Keratinocyte (primary cell): ENCODE measurements at places on chromosomes 2 and 18. TPM values are rescaled to one million over a fixed set of nuclear protein-coding genes. Genes with fewer than 3 reads are reported as not detected.

- no peak for DNase-seq
These were observed 349.9 kb downstream of the THSD7B start for GRCh38 chr2:137115081-137115794.

INPP5D gene
- polyA plus RNA-seq = 7.5 to 11.2 TPM (median 10.4 TPM) in 3 replicates

RESP18 gene
- not detected in 3 replicates for polyA plus RNA-seq

GRCh38 chr2:136130045-136130444 lies 12.1 kb upstream of the CXCR4 start:
- no peak for DNase-seq

CCDC85A gene
- polyA plus RNA-seq = 0.01 to 0.03 TPM in 2 of 3 replicates, not detected in the other

KCNG2 gene
- not detected in 3 replicates for polyA plus RNA-seq

DNA sequence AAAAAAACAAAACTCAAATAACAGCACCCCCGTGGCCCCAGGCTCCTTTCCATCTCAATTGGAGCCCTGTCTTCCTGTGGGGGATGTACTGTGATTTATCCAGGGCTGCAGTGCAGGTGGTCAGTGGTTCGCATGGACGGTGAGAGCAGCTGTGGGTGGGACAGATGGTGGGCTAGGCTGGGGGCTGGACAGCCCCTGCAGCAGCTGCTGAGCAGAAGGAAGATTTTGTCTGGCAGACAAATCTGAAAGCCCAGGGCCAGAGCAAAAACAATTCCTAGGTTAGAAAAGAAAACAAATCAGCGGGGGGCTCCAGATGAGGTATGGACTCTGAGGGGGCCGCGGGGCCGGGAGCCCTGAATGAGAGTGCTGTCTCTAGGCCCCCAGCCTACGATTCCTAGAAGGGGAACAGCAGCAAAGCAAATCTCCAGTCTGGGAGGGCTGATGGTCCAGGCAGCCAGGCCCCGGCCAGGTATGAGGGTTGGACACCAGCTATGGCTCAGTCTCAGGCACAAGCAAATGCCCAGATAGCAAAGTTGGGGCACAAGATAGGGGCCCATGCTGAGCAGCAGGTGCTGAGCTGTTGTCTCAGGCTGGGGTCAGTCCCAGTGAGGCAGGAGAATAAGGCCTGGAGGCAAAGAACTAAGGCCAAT lies 45.4 kb downstream of the SOWAHC start:
- no peak for DNase-seq

DNA sequence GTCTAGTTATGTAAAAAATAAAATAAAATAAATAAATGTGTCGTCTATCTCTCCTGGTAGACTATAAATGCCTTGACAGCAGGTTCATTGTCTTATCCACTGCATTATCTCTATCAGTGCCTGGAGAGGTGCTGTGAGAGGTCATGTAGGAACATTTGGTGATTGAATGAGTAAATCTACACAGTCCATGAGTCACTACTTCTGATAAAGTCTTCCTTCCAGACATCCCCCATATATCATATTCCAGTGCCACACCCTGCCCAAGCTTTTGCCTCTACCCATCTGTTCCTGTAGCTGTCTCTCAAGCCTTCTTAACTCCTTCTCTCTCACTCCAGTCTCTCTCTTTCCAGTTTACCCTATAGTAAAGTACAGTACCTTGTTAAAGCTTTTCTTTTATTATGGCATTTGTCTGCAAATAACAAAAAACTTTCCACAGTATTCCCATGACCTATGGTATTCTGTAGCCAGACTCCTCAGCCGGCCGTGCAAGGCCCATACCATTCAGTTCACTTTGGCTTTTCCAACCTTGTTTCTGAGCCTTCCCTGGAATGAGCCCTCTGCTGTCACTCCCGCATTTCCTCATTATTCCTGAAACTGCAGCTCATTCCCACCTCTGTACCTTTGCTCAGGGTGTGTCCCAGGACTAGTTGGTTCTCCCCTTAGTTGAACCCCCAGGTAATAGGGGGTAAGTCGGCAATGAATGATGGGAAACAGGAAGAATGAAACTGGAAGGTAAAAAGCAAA lies 37.5 kb downstream of the ANXA4 start:
- no peak for DNase-seq

GRCh38 chr2:178990533-178991241 lies 59.2 kb downstream of the CCDC141 start:
- DNase-seq = no peak

- DNase-seq = no peak
These were observed 20.7 kb upstream of the CXCR1 start for GRCh38 chr2:218187296-218188015.

- DNase-seq = no peak
These were observed 7.7 kb downstream of the HOXD3 start for GRCh38 chr2:176164611-176165369.

DNA sequence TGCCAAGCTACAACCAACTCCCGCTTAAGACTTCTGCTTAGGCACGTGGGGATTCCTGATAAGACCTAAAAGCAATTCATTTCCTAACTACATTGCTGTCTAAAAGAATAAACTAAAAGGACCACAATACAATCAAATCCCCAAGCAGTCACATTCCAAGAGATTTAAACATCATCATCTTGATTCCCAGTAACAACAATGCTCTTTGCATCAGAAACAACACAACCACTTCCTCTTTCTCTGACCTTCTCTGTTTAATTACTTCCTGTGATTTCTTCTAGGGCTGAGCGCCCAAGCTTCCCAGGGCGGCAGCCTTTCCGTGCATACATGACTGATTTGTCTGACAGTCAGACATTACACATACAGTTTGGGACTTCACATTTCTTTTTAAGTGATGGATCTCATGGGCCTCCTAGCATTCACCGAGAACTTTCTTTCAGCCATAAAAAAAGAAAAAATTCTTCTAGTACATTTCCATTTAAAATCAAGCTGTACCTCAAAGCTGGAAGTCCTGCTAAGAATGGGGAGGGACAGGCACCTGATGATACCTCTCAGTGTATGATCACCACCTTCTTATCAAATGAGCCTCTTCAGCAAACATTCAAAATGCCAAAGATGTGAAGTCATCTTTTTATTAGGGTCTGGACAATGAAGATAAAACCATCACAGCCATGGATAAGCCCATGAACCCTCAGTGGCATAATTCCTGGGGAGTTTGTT lies 11.5 kb downstream of the SPRED2 start:
- DNase-seq = no peak

- no peak for DNase-seq
These were observed 26.5 kb downstream of the CRYGD start for GRCh38 chr2:208097801-208098200.

- no peak for DNase-seq
These were observed 81.6 kb downstream of the HS6ST1 start for GRCh38 chr2:128237081-128237534.

DNA sequence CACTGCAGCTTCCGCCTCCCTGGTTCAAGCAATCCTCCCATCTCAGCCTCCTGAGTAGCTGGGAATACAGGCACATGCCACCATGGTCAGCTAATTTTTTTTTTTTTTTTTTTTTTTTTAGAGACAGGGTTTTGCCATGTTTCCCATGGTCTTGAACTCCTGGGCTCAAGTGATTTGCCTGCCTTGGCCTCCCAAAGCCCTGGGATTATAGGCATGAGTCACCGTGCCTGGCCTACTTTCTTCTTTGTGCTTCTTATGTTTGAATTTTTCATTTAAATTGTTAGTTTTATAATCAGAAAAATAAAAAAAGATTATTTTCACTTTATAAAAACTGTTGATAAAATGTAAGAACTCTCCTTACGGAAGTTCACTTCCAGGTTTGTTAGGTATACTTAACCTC lies 101.5 kb upstream of the LPIN2 start:
- no peak for DNase-seq

FIGN gene
- 1.9 to 2.9 TPM (median 2.0 TPM) in 3 replicates for polyA plus RNA-seq

MEIS1 gene
- polyA plus RNA-seq = 2.2 to 4.4 TPM (median 3.1 TPM) in 3 replicates

- DNase-seq = no peak
These were observed 62.0 kb downstream of the SLC35F5 start for GRCh38 chr2:113694438-113694837.

DNA sequence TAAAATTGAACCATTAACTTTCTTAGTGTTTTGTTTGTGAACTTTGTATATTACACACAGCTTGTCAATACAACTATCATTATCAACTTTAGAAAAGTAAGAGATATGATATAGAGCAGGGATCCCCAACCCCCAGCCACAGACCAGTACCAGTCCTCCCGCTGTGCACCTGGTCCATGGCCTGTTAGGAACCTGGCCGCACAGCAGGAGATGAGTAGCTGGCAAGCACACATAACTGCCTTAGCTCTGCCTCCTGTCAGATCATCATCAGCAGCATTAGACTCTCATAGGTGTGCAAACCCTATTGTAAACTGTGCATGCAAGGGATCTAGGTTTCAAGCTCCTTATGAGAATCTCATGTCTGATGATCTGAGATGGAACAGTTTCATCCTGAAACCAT lies 491.0 kb upstream of the NXPH2 start:
- DNase-seq = no peak

GRCh38 chr2:203887677-203888076 lies 20.1 kb downstream of the CTLA4 start:
- DNase-seq = no peak

DNA sequence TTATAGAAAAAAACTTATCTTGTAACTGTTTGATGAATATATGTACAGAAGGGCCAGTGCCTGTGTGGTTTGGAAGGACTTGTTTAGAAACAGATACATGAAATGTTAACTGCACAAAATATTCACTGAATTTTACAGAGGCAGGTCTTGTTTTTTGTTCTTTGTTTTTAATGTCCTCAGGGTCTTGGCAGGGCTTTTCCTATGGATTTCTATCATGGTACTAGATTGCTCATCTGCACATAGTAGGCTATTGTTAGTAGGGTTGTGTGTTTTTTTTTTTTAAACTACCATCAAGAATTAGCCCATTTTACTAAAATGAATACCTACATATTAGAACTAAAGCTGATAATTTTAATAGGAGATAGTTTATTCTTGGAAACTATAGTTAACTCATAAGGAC lies 3.5 kb downstream of the CABYR start:
- DNase-seq = no peak

GRCh38 chr18:77737405-77737804 lies 487.8 kb downstream of the GALR1 start:
- no peak for DNase-seq

DNA sequence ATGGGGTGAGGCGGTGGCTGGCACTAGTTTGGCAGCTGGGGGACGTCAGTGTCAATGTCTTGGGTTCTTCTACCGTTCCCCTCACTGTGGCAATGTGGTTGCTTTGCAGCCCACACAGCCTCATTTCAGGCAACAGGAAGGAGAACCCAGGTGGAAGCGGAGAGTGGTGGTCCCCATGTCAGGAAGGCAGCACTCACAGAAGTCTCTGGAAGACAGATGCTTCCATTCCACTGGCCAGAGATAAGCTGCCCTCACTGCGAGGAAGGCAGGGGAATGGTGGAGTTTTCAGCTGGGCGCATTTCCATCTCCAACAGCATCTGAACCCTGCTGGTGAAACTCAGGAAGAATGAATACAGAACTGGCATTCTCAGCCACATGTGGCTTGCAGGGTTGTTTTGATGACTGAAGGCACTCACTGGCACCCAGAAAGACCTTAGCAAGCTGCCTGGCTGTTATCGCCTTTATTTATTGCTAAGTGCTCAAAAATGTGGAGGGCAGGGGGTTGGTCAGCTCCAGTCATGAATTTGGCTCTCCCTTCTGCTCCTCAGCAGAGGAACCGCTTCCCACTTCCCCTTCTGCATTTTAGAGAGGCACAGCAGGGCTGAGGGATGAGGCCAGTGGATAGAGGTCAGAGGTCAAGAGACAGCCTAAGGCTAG lies 19.4 kb downstream of the KCNIP3 start:
- no peak for DNase-seq

GKN2 gene
- polyA plus RNA-seq = 0.08 TPM in 1 of 3 replicates, not detected in the others

DNA sequence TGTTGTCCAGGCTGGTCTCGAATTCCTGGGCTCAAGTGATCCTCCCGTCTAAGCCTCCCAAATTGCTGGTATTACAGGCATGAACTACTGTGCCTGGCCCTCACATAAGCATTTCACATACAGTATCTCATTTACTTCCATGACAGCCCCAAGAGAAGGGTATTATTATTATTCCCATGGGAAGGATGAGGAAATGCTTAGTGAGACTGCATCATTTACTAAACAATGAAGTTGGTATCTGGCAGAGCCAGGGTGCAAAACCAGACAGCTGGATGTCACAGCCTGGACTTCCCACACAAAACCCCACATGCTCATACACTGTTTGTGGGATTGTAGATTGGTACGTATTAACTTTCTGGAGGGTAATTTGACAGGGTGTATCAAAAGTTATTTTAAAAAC lies 29.9 kb downstream of the DAPL1 start:
- DNase-seq = no peak

DNA sequence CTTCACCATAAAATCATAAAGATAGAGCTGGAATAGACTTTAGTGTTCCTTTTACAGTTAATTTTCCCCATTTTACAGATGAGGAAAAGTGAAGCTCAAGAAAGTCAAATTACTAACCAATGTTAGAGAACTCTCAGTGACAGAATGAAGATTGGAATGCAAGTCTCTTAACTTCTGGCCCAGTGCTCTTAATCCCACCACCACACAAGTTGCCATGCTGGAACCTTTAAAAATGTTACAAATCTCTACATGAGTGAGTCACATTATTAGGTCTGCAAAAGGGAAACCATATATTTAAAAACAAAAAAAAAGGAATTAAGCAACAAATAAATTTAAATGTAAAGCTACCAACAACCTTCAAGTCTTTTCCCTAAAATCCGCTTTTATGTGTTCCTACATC lies 3.5 kb downstream of the NCKAP1 start:
- DNase-seq = no peak

- DNase-seq = no peak
These were observed 36.2 kb downstream of the CHRNA1 start for GRCh38 chr2:174728096-174728495.

GRCh38 chr2:47056374-47056773 lies 98.7 kb downstream of the STPG4 start:
- DNase-seq = no peak

EDAR gene
- polyA plus RNA-seq = 0.21 to 0.27 TPM (median 0.27 TPM) in 3 replicates

- DNase-seq = no peak
These were observed 207.4 kb downstream of the ZFP36L2 start for GRCh38 chr2:43019025-43019367.

DNA sequence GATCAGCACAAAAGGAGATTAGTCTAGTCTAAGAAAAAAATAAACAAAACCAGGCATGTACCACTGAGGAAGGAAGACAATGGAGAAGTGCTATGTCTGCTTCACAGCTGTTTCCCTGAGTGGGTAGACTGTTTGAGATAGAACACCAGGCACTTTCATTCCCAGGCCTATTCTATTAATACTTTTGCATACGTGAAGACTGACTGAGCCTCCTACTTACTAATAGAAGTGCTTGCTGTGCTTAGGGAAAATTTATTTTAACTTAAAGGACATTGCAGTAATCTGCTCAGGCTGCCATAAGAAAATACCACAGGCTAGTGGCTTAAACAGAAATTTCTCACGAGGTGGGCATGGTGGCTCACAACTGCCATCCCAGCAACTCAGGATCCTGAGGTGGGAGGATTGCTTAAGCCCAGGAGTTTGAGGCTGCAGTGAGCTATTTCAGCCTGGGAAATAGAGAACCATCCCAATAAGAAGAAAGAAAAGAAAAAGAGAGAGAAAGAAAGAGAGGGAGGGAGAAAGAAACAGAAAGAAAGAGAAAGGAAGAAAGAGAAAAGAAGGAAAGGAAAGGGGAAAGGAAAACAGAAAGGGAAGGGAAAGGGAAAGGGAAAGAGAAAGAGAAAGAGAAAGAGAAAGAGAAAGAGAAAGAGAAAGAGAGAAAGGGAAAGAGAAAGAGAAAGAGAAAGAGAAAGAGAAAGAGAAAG lies 33.0 kb downstream of the CMPK2 start:
- no peak for DNase-seq

GRCh38 chr2:219178377-219179175 lies 501 bp downstream of the RETREG2 start:
- no peak for DNase-seq

GPR35 gene
- polyA plus RNA-seq = 0.04 to 0.17 TPM (median 0.09 TPM) in 3 replicates
